ENCODE measurements at places on chromosomes 2 and 18.

DNA sequence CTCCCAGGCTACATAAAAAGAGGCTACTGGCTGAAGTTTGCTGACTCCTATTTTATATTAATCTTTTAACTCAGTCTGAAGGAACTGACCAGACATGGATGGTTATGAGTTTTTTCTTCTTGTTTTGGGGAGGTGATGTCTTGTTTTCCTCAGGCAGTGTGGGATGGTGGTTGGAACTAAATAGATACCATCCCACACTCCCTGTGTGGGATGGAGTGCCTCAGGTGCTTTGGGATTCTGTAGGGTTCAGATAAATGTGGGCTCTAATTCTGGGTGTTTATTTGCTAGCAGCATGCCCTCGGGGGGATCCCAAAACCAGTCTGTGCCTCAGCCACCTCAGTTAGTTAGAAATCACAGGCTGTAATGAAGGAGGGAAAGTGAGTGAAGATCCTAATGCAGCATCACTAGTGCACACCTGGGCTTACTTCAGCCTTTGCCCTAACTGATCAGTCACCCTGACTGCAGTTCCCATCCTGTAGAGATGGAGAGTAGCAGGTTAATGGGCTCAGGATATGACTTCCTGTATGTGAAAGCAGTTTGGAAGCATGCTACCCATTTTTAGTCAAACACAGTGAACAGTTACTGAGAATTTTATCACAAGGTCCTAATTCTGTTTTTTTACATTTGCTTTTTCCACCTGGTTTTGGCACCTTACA is 132.2 kb downstream of the SPTBN1 start:
- no peak for DNase-seq

DNA sequence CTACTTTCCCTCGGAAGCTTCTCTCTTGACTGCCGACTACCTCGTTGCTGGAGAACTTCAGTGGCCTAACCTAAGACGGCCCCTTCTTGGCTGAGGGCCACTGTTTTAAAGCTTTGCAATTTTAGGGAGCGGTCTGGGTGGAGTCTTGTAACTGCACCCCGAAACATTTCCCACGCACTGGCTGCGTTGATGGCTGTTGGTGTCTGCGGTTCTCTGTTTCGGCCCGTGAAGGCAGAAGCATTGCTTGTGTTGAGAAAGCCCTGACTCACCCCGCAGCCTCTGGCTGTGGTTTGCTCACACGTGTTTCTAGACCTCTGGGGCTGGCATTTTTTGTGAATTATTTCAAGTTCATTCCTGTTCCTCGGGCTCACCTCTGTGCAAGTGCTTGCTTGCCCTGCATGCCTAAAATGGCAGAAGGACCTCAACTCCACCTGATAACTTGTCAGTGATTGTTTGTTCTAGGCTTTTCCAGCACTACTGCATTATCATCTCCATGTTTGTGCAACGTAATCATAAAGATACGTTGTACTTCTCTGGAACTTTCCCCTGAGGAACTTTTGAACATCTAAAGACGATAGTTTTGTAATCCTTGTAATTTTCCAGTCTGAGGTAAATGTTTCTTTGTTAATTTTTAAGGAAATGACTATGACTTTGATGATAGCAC is 94.2 kb upstream of the DLX2 start:
- no peak for DNase-seq

DNA sequence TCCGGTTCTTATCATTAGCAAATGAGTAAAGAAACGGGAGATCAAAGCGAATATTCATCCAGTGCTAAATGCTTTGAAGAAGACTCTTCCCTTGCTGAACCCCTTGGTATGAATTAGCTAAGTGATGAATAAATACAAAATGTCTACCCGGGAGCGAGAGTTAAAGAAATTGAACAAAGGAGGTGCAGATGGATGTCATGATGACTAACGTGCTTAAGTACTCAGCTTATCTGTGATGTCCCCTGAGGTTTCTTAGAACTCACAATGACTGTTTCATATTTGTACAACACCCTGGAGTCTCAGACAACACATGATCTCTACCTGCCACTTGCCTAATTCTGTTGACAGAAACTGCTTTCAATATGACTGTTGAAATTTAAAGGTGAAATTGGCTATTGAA is 148.5 kb downstream of the TMEM200C start:
- no peak for DNase-seq

- no peak for DNase-seq
Observed at GRCh38 chr2:233331536-233331935, 22.8 kb upstream of the DGKD start.

DNA sequence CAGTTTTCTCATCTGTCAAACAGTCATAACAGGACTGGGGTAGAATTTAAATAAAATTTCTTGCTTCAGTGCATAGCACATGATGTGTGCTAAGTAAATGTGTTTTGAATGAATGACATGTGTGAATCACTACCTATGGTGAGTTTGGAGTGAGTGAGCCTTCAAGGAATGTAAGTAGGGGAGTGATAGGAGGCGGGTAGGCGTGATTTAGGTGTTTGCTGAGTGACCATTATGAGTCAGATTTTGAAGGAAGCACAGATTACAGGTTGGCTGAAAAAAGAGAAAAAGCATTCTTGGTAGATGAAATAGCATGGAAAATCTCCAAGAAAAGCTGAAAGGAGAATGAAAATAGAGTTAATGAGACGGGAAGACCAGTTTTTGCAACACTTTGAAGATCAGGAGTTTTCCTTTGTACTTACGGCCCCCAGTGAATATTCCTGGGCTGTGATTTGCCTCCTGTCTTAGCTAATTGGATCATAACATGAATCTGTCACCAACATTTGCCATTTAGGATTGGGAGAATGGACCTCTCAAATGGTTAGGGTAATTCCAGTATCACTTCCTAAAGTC is 136.9 kb upstream of the GATA6 start:
- no peak for DNase-seq

DNA sequence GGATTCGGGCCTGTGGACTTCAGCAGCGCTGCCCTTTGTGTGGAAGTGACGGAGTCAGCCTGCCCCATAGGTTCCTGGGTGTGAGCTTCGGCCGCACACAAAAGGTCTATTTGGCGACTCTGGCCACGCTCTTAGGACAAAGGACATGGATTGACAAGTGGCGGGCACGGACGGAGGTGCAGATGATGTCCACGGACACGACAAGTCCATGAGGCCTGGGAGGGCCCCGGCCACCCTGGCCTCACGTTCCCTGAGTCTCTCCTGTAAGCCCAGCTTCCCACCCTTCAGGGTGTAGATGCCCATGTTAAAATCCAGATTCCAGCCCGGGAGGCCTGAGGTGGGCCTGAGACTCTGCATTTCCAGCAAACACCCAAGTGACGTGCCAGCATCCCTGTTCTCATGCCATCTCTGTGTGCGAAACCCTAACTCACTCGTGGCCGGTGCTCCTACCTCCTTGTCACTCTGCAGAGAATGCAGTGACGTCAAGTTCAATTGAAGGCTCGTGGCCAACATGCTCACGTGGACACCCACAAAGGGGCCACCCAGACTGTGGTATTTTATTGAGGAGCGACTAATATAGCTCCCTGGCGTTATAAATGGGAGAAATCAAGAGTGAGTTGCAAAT is 111.7 kb downstream of the RTP5 start:
- no peak for DNase-seq

DNA sequence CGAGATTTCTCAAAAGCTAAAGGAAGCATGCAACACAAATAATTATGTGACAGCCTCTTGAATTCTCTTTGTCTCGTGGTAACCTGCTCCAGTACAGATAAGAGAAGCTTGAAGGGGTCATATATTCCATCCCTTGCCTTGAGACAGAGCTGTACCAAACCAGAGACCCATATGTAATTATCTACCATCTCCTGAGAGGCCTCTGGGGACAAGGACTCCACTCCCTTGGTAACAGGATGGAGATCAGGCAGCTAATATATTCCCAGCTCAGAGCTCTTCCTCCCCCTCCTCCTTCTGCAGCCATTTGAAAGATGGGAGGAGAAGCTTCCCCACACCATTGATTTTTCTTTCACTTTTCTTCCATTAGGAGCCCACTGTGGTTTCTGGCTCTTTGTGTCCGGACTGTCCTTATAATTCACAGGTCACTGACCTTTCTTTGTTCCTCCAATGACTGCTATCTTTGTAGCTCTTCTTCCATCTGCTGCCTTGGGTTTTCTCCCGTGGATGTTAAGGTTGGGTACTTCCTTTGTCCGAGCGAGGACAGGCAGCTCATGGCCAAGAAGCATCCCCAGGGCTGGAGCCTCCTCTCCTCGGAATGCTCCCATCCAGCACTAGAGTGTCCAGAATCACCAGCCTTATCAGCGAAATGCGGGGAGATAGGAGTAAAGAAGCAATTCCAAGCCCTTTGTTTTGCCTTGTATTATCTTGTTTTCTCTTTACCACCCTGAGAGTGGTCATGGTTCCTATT is 72.6 kb upstream of the STPG4 start:
- DNase-seq: no peak

- DNase-seq: no peak
Observed at GRCh38 chr18:34220081-34220815, 4.5 kb downstream of the NOL4 start.

DNA sequence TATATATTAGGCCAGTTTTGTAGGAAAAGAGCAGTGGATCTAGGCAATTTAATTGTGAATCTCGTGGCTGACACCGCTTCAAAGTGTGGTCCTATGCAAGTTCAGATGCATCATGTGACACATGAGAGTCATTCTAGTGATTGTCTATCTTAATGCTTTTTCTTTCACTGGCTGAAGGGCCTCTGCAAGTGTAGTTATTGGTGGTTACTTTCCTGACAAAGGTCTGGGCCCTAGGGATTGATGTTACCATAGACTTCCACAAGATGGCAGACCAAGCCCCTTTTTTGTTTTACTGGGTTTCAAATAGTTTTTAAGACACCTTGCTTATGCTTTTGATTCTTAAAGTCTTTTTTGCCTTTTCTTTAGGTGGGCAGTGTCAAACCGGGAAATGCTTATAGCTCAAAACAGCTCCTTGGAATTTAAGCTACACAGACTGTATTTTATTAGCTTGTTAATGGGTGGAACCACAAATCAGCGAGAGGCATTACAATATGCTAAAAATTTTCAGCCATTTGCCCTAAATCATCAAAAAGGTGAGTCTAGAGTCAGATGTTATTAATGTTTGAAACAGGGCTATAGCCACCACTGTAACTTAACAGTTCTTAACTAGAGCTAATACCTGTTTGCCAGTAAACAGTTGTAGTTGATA is 25.9 kb downstream of the CD8A start:
- DNase-seq: no peak

GRCh38 chr2:66724241-66724640 is 289.3 kb downstream of the MEIS1 start:
- DNase-seq: no peak

GRCh38 chr2:216285701-216286100 is 86.6 kb downstream of the MARCHF4 start:
- no peak for DNase-seq

DNA sequence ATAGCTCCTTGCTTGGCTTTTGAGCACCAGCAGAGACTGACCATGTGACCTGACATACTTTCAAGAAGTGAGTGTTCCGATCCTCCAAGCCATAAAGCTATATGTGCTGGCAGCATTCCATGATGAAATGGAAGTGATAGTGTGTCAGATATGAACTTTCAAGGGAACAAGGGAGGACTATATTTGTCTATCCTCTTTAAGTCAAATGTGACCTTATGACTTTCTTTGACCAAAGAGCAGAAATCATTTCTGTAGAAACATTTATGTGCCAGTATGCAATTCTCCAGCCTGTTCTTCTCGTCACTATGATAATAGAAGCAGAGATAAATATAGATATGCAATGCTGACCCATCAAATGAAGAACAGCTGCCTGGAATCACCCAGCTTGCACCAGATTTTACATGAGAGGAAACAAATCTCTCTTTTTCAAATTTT is 14.4 kb downstream of the HYCC2 start:
- DNase-seq: no peak

- no peak for DNase-seq
Observed at GRCh38 chr2:121906170-121906569, 150.7 kb downstream of the TSN start.

- no peak for DNase-seq
Observed at GRCh38 chr2:188328419-188328818, 36.7 kb downstream of the GULP1 start.

GRCh38 chr2:119436993-119437772 is 5.5 kb downstream of the TMEM37 start:
- DNase-seq: no peak

DNA sequence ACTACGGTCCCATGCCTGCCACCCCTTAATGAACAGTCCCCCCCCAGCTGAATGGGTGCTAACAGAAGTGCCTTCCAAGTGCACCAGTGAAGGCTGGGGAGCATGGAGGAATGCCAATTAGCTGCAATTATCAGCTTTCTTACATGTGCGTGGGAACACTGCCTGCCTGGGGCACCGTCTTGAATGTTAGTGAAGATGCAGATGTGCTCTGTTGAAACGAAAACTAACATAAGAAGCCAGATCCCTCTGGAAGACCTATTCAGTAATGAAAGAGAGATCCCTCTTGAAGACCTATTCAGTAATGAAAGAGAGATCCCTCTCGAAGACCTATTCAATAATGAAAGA is 154.5 kb downstream of the CLIP4 start:
- no peak for DNase-seq

DNA sequence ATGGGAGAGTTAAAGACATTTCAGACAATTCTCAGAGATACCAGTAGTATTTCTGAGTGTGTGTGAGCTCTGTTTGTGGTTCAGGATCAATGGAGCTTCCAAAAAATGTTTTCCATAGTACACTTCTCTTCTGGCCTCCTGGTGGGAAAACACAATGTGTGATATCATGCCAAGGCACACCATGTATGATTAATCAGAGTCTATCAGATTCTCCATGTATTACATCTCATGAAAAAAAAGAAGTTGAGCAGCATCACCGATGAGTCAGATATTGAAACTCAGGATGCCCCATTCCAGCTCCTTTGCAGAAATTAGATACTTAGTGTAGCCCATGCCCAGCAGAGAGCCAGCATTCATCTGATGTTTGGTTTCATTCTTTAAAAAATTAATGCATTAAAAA is 620.3 kb upstream of the POU3F3 start:
- no peak for DNase-seq

DNA sequence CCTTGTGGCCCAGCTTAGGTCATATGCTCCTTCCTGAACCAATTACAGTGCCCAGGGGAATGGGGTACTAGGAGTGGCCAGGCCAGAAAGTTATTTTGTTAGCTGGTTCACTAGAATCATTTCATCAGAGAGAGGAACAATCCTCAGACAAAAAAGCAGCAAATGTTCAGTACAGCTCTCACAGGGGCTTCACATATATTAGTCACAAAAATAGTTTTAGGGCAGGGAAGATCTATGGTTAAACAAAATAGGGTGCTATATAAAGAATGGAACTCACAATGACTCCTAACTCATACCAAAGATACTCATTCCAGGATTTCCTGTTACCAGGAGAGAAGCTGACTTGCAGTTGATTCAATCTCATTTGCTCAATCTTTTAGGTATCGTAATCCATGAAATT is 71.0 kb downstream of the CWC22 start:
- DNase-seq: no peak

GRCh38 chr2:73812635-73813034 is 16.1 kb upstream of the STAMBP start:
- no peak for DNase-seq

- DNase-seq: no peak
Observed at GRCh38 chr2:51105811-51106210, 73.9 kb upstream of the NRXN1 start.

GRCh38 chr18:76136701-76137100 is 358.3 kb downstream of the ZNF516 start:
- no peak for DNase-seq

- no peak for DNase-seq
Observed at GRCh38 chr2:176018708-176019107, 16.6 kb upstream of the LNPK start.

GRCh38 chr2:231926761-231927565 is 767 bp upstream of the NPPC start:
- DNase-seq: no peak

Measured in substantia nigra (tissue), 51 donors.